Upper lobe of right lung (tissue), 1 donor: ENCODE measurements at places on chromosomes 6 and 20.

DNA sequence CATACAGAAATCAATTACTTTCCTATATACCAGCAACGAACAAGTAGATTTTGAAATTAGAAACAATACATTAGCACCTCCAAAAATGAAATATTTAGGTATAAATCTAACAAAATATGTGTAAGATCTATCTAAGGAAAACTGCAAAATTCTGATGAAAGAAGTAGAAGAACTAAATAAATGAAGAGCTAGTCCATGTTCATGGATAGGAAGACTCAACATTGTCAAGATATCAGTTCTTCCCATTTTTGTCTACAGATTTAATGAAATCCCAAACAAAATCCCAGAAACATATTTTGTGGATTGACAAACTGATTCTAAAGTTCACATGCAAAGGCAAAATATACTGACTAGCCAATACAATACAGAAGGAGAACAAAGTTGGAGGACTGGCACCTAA, 33.7 kb downstream of the PREP start:
- DNase-seq, result no peak

DNA sequence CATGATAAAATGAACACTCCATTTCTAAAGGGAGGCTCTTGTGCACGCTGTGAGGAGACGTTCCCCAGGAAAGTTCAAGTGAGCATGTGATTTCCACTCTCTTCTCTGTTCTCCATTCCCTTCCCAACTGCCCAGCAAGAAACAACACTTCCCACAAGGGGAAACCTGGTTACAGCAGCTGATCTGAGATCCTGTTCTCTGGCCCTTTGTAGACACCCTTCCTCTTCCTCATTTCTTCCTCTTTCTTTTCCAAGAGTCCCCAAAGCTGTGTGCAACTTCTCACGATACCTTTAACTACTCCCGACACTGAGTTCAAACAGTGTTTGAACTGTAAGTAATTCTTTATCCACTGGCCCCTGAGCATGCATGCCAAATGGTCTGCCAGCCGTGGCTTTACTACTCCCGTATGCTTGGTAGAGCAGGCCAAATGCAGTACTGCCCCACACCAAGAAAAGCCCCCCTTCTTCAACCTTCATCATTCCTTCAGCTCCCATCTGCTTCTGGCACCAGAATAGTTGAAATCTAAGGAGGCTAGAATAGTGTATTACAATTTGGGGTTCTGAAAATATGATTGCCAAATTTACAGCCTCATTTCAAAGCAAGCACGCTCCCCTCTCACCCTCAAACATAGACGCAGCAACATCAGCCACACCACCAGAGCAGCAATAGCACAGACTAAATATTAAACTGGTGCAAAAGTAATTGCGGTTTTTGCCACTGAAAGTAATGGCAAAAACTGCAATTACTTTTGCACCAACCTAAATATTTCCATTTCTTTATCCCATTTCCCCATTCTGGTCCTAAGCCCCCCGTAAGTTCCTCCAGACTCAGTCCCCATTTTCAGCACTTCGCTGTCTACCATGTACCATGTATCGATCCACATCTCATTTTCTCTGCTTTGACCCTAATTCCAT, 4.3 kb downstream of the HLA-DMB start:
- DNase-seq, result no peak

DNA sequence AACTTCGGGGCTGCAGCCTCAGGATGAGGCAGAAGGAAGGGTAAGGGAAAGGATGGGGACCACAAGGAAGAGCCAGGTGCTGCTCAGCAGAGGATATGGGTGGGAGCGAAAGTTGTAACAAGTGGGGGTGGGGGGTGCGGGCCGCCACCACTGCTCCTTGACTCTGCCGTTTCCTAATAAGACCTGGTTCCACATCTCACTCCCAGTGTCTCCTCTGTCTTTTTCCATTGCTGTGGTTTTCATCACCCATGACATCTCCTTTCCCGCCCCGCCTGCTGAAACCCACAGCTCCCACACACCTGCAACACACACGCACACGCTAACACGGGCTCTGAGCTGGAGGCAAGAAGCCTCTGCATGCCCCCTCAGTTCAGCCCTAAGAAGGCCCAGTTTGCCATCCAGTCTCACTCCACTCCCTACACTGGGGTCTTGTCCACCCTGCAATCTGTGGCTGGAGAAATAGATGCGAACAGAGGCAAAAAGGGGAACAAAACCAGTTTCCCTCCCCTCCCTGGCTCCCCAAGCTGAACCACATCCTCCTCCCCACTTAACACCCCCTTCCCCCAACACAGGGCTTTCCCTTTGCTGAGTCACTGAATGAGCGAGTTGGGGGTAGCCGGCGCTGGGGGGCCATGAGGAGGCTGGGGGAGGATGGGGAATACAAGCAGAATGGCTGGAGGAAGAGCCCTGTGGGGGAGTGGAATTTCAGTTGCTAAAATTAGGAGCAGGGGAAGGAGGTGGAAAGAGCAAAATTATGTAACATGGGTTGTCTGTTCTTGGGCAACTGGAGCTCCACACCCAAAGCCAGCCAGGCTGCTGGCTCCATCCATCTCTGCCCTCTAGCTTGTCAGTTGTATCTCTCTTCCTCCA, 11.5 kb downstream of the NFKBIL1 start:
- DNase-seq, result peak; percentile 74

DNA sequence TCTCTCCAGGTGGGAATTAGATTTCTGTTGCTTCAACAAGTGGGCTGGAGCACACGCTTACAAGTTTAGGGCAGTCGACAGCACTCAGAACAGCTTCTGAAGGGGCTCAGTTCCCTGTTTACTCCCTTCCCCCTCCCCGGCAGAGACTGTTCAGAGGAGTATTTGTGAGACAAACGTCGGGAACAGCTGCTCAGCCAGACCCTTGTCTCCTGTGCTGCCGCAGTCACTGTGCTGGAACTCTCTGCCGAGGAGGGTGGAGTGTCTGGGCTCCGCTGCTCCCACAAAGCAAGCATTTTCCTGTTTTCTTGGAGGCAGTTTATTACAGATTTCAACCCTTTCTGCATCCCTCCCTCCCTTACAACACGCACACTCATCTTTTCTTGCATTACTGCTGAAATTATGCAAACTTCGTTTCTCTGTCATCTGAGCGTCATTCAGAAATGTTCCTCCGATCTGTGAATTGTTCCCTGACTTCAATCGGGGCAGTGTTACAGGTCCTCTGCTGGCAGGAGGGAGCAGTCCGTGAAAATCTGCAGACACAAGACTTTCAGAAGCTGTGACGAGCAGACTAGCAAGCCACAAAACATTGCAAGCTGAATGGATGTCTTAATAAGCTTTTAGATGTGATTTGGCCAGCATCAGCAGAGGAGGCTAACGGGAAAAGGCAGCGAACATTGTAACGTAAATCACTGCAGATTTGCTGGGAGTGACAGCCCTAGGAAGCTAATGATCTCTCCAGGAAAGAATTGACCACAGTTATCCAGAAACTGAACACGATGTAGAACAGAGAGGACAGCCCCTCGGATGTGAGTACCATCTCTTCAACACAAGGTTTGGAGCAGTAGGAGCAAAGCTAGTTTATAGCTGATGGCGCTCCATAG, 76.2 kb downstream of the LYRM2 start:
- DNase-seq, result no peak

DNA sequence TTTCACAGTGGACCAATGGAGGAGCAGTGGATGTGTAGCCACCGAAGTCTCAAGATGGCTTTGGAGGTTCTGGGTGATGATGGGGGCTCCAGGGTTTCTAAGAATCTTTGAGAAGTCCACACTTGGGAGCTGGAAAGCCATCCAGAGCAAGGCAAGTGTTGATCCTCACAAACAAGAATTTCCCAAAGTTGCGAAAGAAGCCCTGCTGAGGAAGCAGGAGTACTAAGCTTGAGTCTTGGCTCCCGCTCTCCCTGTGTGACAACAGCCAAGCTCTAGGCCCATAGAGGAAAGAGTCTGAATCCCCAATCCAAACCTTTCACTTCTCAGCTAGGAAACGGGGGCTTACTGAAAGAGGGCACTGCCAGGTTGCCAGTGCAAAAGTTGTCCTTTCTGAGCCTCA, 106.0 kb downstream of the EDN3 start:
- DNase-seq, result no peak

DNA sequence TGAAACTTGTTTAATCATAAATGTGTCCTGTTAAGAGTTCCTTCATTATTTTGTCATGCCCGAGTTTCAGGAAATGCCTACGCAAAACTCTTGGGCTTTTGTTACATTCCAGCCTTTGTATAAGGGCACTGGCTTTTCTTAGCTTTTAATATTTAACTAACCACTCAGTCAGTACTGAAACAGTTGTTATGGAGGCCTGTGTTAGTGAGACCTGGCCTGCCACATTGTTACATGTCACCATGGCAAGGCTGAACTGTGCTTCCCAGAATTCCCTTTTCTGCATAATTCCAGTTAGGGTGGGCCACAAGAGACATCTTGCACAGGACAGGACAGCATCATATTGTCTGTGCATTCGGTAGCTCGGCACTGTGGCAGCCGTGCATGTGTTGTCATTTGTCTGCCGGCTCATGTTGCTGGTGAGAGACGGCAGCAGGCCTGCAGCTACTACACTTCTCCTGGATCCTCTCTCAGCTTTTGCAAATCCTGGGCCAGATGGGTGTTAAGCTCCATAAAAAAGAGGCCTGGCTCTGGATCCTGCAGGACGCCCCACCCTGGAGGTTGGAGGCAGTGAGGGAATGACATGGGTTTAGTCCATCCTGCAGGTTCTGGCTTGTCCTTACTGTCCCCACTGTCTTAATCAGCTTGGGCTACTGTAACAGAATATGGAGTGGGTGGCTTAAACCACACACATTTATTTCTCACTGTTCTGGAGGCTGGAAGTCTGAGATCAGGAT, 128.8 kb upstream of the DTNBP1 start:
- DNase-seq, result no peak

- no peak for DNase-seq
These were observed 256.9 kb downstream of the CDH26 start for GRCh38 chr20:60214901-60215815.

DNA sequence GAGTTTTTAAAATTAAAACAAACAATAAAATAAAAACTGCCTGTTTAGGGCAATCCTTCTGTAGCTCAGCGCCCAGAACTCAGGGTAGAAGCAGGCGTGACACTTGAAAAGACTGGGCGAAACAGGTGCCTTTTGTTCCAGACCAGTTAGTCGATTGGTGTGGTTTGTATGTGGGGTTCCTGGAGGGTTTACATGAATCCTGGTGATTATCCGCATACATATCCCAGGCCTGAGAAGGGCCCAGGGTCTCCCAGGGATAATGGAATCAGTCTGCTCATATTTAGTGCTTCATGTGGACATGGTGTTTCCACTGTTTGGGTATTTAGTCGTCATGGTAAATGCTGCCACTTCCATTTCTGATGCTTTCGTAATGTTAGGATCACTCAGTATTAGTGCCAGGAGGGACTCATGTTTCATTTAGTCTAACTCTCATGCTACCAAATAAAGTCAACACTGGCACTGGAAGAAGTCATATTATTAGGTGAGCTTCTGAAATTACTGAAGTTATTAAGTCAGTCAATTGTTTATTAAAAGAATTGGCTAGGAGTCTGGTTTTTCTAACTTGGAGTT, 116.5 kb downstream of the SAMD5 start:
- no peak for DNase-seq

- DNase-seq, result no peak
These were observed 660.4 kb downstream of the CD109 start for GRCh38 chr6:74356391-74356790.

- no peak for DNase-seq
These were observed 687.9 kb upstream of the CITED2 start for GRCh38 chr6:140062043-140063020.

DNA sequence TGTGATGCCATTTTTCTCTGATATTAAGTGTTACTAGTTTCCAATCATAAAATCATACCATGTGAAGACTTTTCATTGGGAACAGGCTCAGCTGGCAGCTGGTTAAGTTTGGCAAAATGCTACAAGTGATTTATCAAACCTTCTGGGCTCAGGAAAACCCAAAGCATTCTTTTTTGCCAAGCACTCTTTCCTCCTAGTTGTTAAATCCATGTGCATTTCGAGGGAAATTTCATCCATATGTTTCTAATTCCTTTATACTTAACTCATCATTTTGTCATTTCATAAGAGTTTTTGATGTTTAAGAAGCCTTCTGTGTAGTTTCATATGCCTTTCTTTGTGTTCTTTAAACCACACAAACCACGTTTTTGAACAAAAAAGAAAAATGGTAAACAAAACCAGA, 217.6 kb upstream of the PDE10A start:
- no peak for DNase-seq

DNA sequence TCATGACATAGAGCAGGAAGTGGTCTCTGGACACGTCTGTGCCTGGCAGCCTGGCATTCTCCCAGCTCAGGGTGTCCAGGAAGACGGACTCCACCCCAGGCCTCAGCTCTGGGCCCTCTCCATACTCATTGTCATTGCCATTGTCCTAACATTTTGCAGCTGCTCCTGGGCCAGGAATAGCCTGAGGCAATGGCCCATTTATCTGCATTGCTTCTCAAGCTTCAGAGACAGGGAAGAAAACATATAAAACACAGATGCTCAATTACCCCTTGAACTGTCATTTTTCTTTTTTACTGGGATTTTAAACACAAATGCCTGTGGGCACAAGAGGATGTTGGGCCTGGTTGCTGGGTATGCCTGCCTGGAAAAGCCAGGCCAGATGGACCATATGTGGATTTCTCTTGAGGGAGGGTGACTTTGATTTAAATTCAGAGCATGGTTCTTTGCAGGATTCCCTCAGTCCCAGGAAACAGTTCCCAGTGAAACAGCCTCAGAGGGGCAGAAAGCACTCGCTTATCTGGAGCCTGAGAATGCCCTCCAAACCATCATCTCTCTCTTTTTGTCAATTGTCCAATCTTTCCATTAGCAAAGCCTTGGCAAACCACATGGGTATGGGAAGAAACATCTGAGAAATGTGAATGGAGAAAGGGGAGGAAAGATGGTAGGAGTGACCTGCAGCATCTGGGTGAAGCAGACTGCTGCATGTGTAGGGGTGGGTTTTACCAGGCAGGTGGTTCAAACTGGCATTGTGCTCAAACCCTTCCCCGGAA, 17.9 kb downstream of the LAMP5 start:
- no peak for DNase-seq

GRCh38 chr6:164753517-164753916, 555.9 kb downstream of the C6orf118 start:
- DNase-seq, result no peak

GRCh38 chr20:38126932-38127621, 38.0 kb downstream of the TGM2 start:
- DNase-seq, result peak; percentile 59

DNA sequence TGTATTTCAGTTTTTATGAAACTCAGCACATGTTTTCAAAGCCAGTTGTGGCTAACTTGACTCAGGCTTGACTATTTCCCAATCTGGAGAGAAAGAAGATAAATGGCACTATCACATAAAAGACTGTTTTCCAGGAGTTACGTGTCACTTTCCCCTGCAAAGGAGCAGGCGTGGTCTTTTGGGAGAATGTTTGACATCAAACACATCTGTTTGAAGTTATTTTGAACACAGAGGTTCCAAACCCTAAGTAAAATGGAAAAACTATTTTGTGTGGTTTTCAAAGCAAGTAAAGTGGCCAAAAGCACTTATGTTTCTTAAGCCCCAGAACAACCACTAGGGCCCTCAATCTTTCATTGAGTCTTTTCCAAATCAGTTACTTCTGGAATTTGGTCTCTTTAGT, 89.7 kb downstream of the FOXF2 start:
- DNase-seq, result no peak
